ENCODE measurements at places on chromosomes 6 and 20. TPM values are rescaled to one million over a fixed set of nuclear protein-coding genes. Genes with fewer than 3 reads are reported as not detected.

Gene ABHD16A
- 19.3 TPM for total RNA-seq

Gene STX7
- total RNA-seq = 18.0 TPM

Gene PYGB
- total RNA-seq = 362 TPM

Gene CLDN20
- not detected for total RNA-seq

Gene ERVFRD-1
- total RNA-seq = not detected

Gene WFDC10B
- not detected for total RNA-seq

Gene PAK5
- not detected for total RNA-seq

Gene ADRM1
- total RNA-seq = 181 TPM

Gene HTR1E
- not detected for total RNA-seq

Gene NKX2-4
- not detected for total RNA-seq

Gene C6orf163
- 0.24 TPM for total RNA-seq

Gene KPNA5
- 1.1 TPM for total RNA-seq

Gene RGL2
- 14.7 TPM for total RNA-seq

Gene COL19A1
- total RNA-seq = not detected

Gene NR2E1
- total RNA-seq = not detected

Gene CCND3
- total RNA-seq = 123 TPM

Gene SOX18
- 1.1 TPM for total RNA-seq

Gene RREB1
- 10.7 TPM for total RNA-seq

Gene SIRPD
- not detected for total RNA-seq

Gene SAPCD1
- total RNA-seq = 5.2 TPM
